Bronchus fibroblast of lung (primary cell): ENCODE measurements at places on chromosomes 16 and 17. TPM values are rescaled to one million over a fixed set of nuclear protein-coding genes. Genes with fewer than 3 reads are reported as not detected.

The TMEM204 gene
- total RNA-seq: 12.9 and 13.6 TPM in 2 replicates

The RAB34 gene
- total RNA-seq: 371 and 405 TPM in 2 replicates

The KRT36 gene
- total RNA-seq: not detected in 2 replicates

The KRT25 gene
- total RNA-seq: not detected in 2 replicates

The SLC9A5 gene
- 0.89 and 1.3 TPM in 2 replicates for total RNA-seq

The GPRC5B gene
- 3.2 and 3.7 TPM in 2 replicates for total RNA-seq

The SPATA22 gene
- not detected in 2 replicates for total RNA-seq

The ZNF830 gene
- total RNA-seq: 6.7 and 7.4 TPM in 2 replicates

The SCARF1 gene
- total RNA-seq: 0.30 and 1.0 TPM in 2 replicates
